ENCODE measurements at places on chromosomes 6 and 20.

GRCh38 chr6:157665180-157665579 is 157.9 kb upstream of the SNX9 start:
- no peak for DNase-seq

- DNase-seq: no peak
Observed at GRCh38 chr6:44052419-44053023, 74.7 kb downstream of the MRPL14 start.

DNA sequence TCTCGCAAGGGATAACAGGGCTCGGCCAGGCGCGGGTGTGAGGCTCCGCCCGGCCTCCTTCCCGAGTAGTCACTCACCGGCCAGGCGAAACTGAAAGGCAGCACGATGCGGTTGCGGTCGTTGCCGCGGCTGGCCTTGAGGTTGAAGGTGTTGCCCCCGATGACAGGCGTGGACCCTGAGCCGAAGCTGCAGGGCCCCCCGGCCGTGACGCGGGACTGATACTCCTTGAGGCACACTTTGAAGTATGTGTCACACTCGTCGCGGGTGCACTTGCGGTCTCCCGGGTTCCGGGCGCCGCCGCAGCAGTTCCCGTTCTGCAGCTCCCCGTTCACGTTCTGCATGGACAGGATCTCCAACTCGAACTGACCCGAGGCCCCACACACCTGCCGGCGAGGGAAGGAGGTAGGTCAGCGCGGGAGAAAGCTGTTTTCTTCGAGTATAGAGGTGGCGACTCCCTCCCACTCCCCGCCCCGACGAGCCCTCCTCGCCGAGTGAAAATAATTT is 1.1 kb downstream of the JAG1 start:
- no peak for DNase-seq

DNA sequence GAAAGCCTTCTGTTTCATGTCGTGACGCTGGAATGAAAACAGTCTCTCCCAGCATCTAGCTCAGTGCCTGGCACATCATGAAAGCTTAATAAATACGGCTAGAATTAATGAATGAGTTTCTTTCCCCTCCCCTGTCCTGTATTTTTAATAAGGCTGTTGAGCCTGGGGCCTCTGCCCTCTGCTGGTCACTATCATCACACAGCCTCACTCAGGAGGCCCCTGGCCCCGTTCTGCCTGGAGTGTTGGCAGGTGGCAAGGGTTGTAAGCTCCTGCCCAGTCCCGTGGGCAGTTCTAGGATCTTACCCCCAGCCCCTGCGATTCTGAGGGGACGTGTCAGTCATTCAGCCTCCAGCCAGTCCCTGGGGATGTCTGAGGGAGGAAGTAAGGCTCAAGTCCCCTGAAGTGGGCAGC is 41.4 kb downstream of the PHACTR3 start:
- DNase-seq: peak; percentile 38

GRCh38 chr6:5384276-5384675 is 123.0 kb downstream of the FARS2 start:
- DNase-seq: no peak

DNA sequence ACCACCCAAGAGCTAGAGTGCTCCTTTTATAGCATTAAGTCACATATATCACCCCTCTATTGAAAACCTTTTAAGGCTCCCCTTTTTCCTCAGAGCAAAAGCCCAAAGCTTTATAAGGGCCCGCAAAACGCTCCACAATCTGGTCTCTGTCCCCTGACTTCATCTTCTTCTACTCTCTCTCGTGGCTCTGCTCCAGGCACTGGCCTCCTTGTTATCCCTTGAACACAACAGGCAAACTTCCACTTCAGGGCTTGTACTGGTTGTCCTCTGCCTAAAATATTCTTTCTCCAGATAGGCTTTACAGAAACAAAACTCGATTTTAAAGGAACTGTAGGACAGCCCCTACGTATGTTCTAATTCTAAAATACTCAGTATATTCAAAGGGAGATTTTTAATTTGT is 44.0 kb upstream of the SPDEF start:
- no peak for DNase-seq

DNA sequence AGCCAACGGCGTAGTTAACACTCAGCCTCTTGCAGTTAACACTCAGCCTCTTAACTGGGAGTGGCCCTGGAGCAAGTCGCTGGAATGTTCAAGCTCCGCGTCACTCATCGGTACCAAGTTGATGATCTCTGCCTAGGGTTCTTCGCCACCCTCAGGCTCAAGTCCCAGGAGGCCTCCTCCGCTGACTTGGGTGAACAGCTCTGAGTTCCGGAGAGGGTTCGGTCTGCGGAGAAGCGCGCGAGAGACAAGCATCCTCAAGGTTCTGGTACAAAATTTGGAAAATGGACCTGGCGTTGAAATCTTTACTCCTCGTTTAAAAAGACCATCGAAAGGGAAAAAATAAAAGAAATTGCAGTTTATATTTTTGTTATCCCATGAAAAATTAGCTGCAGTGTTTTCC is 876 bp upstream of the DSP start:
- no peak for DNase-seq

GRCh38 chr20:62696434-62696957 is 12.1 kb upstream of the NTSR1 start:
- no peak for DNase-seq

- no peak for DNase-seq
Observed at GRCh38 chr6:1418471-1419191, 29.3 kb downstream of the FOXF2 start.

DNA sequence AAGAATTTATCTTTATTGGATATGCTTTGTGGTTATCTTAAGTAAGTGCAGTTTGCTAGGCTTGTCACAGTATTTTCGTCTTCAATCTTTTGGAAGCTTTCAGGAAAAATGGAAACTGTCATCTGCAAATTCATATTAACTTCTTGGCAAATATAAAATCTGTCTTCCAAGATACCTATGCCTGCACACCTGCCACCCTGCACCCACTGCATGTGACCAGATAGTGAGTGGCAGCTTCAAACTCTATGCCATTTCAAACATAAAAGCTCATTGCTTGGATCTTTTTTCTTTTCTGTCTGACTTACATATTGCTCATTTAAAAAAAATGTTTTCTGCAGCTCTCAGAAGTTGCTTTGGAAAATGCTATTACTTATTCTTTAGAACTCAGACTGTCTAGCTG is 14.1 kb downstream of the OPRM1 start:
- no peak for DNase-seq

GRCh38 chr6:35058358-35058675 is 82.8 kb downstream of the TCP11 start:
- no peak for DNase-seq

GRCh38 chr6:155578251-155578650 is 122.6 kb upstream of the NOX3 start:
- no peak for DNase-seq

DNA sequence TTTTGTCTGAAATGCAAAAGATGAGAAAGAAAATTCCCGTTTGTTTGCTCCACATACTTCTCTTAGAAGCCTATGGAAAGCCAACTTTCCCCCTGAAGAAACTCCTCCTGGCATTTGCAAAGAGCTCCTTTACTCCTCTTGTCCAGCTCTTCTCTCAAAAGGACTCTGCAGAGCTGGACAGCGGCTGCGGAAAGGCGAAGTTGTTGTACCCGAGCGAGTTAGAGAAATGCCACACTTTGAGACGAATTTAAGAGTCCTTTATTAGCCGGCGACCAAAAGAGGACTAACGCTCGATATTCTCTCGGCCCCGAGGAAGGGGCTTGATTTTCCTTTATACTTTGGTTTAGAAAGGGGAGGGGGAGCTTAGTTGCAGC is 157.8 kb downstream of the TRIM27 start:
- no peak for DNase-seq

DNA sequence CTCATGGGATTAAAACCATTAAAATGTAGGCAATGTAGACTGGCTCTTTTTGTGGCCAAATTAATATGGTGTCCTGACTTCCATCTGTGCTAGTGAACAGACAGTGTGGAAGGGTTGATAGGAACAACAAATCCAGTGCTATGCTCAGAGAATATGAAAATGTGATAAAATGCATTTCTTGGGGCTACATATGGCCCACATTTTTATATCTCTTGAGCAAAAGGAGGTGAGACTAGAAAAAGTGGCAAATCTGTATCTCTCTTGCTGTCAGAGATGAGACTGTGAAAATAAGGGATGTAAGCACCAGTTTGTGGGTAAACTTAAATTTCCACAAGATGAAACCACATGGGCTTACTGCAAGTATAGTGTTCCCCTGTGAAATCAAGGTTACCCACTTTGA is 162.1 kb downstream of the PHF3 start:
- no peak for DNase-seq

DNA sequence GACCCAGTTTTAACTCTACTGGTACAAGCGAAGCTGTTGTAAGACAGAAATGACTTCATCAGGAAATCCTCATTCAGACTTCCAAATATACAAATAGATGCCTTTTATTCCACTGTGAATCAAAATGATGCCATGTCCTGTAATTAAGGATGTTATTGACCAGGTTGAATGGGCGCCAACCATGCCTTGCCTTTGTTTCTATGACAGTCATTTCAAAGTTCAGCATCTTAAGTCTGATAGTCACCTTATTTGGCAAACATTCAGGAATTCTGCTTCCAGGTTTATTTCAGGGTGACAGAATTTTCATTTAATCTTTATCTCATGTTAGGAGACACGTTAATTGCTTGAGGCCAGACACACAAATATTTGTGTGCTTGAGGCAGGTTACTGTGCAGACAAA is 592.8 kb upstream of the JAG1 start:
- no peak for DNase-seq

DNA sequence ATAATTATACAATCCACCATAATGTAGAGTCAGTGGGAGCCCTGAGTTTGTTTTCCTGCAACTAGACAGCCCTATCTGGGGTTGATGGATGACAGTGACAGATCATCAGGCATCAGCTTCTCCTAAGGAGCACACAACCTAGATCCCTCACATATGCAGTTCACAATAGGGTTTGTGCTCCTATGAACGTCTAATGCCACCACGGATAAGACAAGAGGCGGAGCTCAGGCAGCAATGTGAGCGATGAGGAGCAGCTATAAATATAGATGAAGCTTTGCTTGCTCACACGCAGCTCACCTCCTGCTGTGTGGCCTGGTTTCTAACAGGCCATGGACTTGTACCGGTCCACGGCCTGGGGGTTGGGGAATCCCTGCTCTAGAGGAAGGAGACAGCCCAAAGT is 25.9 kb downstream of the EDEM2 start:
- DNase-seq: no peak

DNA sequence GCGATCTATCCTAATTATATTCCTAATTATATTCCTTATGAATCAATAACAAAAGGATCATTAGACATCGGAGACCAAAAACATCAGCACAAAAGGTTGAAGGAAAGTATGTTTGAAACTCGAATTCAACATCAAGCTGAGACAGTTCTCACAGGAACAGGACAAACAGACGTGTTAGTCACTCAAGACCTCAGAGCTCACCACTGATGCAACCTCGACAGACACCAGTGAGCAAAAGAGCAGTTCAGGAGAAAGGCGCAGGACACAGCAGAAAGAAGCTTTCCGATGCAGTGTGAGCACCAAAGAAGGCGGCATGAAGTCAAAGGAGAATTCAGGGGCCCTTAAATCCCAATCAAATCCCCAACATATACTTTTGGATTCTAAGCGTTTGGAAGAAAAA is 6.3 kb upstream of the RAMACL start:
- DNase-seq: no peak

GRCh38 chr6:113858480-113859348 is 1.6 kb downstream of the MARCKS start:
- DNase-seq: peak; percentile 82

DNA sequence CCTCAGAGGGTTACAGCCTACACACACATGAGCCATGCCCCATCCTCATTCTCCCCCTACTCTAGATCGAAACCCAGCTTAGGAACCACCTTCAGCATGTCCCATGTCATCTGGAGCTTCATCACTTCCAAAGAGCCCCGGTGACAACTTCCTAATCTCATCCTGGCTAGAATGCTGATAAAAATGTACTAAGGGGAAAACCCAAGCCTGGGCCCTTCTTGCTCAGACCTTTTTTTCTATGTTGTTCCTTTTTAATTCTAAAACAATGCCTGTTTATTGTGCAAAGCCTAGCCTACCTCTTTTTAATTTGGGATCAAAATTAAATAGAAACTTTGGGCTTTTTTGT is 44.1 kb upstream of the NT5E start:
- no peak for DNase-seq

DNA sequence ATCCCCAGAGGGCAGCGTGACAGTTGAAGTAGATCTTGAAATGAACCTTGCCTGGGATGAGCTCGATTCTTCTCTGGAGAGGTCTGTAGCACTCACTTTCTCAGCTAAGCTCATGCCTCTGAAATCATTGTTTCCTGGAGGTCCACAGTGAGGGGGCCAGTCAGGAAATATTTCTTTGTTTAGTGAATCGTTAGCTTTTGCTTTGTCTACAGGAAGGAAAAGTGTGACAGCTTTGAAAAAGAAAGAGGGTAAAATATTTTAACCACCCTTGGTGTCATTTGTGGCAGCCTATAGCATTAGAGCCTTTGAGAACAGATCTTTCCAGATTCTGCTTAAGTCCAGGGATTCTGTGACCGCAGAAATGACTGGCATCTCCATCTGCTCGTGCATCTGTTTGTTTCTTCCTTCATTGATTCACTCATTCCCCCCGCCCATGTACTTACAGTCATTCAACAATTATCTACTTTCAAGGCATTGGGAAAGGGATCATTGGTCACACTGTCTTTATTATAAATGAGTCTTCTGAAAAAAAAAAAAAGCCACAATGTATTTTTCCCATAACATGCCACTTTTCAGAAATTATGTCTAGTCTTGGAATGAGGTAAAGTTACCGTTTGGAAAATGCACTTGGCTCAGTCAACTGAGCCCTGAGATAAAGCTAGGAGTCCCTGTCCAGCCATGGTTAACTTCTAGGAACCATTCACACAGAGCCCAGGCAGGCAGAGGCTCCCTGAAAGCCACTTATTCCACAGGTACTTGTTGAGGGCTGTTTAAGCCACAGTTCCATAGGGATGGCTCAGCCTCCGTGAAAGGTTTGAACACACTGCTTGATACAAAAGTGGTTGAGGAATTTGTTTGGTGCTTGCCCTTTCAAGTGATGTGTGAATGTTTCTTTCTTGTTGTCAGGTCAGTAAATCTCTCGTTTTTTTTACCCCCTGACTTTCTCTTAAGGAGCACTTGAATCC is 86.0 kb downstream of the TIAM2 start:
- DNase-seq: peak; percentile 58

DNA sequence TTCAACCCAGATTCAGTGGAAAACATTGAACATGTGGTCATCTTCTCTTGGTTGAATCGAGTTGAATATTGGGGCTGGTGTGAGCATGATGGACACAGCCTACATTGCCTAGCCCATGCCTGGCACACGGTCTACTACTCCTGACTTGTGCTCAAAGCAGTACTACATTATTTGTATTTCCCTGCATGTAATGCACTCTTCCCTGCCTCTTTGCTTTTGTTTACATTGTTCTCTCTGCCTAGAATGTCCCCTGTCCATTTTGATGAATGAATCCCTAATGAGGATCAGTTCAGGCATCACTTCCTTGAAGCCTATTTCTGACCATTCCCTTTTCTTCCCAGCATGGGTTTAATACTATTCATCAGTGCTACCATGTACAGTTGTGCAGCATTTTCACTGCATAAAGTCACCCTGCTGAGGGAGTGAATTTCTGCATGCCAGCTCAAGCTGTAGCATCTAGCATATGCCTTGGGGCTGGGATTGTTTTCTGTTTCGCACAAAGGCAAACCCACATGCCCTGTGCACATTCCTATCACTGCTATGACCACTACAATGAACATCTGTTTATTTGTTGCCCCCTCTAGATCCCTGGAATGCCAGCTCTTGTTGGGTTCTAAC is 75.3 kb upstream of the CCN6 start:
- no peak for DNase-seq
